ENCODE measurements at places on chromosomes 5 and 9.

GRCh38 chr5:10896016-10896415 lies 135.0 kb upstream of the DAP start:
- DNase-seq, result no peak

GRCh38 chr5:38543074-38543473 lies 13.4 kb downstream of the LIFR start:
- no peak for DNase-seq

GRCh38 chr9:25994605-25995004 lies 316.4 kb upstream of the TUSC1 start:
- no peak for DNase-seq

DNA sequence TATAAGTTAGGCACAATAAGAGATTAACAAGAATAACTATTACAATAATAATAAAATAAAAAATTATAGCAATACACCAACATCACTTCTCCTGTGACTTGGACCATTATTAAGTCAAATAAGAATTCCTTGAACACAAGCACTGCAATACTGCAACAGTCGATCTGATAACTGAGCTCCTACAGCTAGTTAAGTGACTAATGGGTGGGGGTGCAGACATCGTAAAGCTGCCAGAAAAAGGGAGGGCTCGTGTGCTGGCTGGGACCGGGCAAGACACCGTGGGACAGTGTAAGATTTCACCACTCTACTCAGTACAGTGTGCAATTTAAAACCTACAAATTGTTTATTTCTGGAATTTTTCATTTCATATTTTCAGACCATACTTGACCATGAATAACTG lies 78.8 kb downstream of the SNX24 start:
- no peak for DNase-seq

DNA sequence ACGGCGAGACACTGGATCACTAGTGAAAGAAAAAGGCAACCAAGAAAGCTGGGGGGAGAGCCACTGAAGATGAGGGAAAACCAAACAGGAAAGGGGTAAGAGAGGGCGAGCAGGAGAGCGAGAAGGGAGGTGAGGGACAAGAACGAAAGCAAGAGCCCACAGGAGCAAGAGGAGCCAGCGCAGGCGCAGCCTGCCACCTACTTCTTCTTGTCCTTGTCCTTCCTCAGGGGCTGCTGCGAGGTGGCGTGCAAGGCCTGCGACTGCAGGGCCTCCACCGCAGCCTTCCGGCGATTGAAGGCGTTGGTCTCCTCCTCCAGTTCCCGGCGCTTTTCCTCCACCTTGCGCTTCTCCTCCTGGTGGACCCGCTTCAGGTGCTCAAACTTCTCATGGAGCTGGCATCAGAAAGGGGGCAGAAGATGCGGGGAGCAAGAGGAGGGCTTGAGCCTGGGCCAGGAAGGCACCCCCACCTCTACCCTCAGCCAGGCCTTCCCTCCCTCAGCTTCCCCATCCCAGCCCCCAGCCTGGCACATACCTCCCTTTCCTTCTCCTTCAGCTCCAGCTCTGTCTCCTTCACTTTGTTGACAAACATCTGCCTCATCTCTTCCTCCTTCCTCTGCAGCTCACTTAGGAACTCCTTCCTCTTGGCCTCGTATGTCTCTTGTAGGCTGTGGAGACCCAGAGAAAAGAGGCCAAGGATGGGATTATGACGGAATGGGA lies 13.5 kb downstream of the CCNI2 start:
- no peak for DNase-seq

DNA sequence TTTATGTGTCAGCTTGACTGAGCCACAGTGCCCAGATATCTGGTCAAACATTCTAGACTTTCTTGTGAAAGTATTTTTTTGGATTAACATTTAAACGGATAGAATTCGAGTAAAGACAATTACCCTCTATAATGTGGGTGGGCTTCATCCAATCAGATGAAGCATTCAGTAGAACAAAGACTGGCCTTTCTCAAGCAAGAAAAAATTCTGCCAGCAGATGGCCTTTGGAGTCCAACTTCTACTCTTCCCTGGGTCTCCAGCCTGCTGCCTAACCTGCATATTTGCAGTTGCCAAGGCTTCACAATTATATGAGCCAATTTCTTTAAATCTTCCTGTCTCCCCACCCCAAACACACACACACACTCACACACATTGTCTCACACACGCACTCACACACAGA lies 86.4 kb downstream of the MED10 start:
- peak; percentile 4 for DNase-seq
